Activated CD4-positive, alpha-beta memory T cell treated with anti-CD3 and anti-CD28 coated beads, Interleukin-2, amount 10 ng/mL, durations not matched to agents 7 days and 5 days (primary cell): ENCODE measurements at places on chromosomes 2 and 18. TPM values are rescaled to one million over a fixed set of nuclear protein-coding genes. Genes with fewer than 3 reads are reported as not detected.

The WNT10A gene
- total RNA-seq, result 0.70 TPM

The ASAP2 gene
- 0.25 TPM for total RNA-seq

The DPP10 gene
- total RNA-seq, result not detected

The GREB1 gene
- 0.33 TPM for total RNA-seq

The POTEI gene
- total RNA-seq, result not detected

The PDE11A gene
- total RNA-seq, result not detected
